Transverse colon (tissue), 4 donors: ENCODE measurements at places on chromosomes 7 and 10.

GRCh38 chr7:83850125-83850524 is 201.2 kb upstream of the SEMA3E start:
- DNase-seq, result no peak

GRCh38 chr10:68103261-68103878 is 5.9 kb upstream of the MYPN start:
- no peak for DNase-seq

DNA sequence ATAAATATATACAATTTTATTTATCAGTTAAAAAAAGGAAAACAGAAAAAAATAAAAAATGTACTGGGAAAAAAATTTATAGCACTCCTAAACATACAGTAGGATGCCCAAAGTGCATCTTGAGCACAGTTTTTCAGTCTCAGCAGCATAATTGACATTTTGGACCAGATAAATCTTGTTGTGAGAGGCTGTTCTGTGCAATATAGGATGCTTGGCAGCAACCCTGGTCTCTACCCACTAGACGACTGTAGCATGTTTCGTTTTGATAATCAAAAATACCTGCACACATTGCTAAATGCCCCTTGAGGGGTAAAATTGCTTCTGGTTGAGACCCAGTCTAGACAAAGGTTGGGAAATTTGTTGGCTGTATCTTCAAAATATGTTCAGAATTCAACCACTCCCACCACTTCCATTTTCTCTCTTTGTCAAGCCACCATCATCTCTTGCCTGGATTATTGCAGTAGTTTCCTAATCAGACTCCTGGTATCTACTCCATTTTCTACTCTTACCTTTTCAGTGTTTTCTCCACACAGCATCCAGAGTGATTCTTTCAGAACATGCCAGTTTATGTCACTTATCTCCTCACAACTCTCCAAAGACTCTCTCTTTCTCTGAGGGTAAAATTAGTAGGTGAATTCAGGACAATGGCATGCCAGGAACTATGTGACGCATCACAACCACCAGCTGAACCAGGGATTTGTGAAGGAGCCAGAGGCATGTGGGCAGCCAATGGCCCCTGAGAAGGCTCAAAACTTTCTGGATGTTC is 91.4 kb downstream of the GPR85 start:
- no peak for DNase-seq

- DNase-seq, result no peak
Measured at GRCh38 chr7:152354061-152354460, 81.7 kb downstream of the KMT2C start.

- no peak for DNase-seq
Measured at GRCh38 chr10:100025576-100025975, 15.8 kb upstream of the DNMBP start.

GRCh38 chr7:1813394-1814088 is 143.5 kb downstream of the ELFN1 start:
- no peak for DNase-seq

GRCh38 chr7:150731916-150732315 is 5.3 kb upstream of the GIMAP5 start:
- DNase-seq, result no peak

DNA sequence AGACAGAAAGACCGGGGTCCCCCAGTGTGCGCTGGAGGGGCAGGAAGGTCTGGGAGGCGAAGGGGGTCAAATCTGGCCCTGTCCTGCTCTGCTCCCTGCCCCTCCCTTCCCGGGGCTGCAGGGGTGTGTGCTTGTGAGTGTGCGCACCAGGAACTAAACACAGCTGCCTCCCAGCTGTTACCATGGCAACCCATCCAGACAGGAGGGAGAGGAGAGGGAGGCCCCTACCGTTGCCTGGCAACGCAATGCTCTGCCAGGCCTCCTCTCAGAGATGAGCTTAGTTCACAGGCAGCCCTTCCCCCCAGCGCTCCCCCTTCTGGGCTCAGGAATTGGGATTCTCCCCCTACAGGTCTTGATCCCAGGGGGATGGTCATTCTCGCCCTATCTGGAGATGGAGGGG is 6.1 kb downstream of the NYAP1 start:
- DNase-seq, result no peak

DNA sequence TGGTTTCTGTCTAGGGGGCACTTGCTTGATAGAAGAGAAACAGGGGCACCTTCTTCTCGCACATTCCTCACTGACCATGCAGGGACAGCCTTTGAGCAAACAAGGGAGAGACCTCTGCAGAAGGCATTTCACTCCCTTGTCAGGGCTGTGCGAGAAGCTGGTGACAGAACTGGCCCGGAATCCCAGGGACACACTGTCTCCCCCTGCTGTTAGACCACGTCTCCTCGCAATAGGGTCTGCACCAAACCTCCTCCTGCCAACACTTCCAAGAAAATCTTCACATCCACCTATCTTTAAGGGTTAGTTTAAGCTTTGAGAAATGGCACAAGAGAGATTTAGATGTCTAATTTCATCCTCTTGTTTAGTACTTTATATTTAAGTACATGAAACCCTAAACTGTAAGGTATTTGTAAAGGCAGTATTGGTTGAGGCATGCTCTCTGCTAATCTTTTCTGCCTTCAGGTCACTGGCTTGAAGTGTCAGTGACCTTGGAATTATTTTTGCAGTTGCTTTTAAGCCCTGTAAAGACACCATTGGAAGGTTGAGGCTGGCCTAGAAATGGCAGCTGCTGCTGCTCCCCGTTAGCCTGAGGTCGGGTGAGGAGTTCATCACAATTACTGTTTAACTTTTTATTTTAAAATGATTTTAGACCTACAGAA is 37.0 kb downstream of the RBM20 start:
- DNase-seq, result peak; percentile 30

- DNase-seq, result no peak
Measured at GRCh38 chr10:124745673-124746072, 1.5 kb upstream of the FAM53B start.

- no peak for DNase-seq
Measured at GRCh38 chr7:26278770-26279169, 12.9 kb upstream of the SNX10 start.

DNA sequence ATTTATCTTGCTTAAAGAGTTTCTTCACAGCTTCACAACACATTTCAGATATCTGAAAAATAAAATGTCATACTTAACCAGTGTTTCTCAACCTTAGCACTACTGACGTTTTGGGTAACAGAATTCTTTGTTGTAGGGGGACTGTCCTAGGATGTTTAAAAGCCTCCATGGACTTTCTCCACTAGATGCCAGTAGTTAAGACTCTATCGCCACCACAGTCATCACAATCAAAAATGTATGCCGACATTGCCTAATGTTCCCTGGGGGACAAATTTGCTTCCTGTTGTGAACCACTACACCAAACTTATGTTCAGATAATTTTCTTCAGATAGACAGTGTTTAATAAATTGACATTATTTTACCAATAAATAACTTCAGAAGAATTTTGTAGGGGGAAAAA is 13.4 kb downstream of the NOC3L start:
- no peak for DNase-seq

DNA sequence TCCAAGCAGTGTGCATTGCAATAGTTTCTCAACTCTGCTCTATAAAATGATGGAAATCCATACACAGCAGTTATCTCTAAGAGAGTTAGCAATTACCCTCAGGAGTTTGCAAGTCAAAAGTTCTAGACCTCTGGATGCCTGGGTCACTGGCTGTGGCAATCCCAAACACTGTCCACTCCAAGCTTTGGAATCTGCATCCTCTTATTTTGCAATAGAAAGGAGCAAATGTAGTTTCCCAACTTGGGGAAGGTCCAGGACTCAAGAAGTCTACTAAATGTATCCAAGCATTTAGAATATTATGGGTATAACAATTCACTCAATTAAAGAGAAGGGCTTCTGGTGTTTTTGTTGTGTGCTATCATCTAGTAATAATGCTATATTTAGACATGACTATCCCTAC is 131.3 kb upstream of the NRP1 start:
- DNase-seq, result no peak

GRCh38 chr7:43071604-43072003 is 40.8 kb upstream of the HECW1 start:
- DNase-seq, result no peak

- no peak for DNase-seq
Measured at GRCh38 chr7:7799138-7799537, 80.7 kb upstream of the RPA3 start.

GRCh38 chr7:66839814-66840213 is 81.2 kb upstream of the TMEM248 start:
- no peak for DNase-seq

DNA sequence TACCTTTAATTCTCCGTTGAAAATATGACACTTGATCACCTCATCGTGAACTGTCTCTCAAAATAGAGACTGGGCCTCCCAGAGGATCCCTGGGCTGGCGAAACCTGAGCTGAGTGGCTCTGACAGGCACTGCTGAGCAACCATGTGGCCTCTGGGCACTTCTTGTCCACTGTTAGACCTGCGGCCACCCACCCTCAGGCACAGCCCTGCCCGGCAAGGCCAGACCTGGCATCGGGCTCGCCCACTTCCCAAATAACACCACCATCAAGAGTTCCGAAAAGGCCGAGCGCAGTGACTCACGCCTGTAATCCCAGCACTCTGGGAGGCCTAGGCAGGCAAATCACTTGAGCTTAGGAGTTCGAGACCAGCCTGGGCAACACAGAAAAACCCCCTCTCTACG is 82.5 kb downstream of the COBL start:
- no peak for DNase-seq

GRCh38 chr7:47627580-47628283 is 45.8 kb upstream of the TNS3 start:
- no peak for DNase-seq

DNA sequence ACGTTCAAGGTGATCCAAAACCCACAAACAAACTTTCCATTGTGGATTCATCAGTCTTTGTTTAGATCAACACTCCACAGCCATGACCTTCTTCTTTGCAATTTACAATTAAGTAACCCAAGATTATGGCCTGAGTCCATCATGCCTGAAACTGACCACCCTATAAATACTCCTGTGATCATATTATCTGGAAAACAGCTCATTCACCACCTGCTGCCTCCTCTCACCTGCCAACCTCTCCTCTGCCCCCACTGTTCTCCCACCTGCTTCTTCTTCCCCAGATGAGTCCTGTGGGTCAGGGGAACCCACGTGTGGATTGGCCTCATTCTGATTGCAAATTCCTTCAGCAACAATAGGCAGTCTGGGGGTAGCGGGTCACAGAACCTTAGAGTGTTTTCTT is 81.4 kb downstream of the ABLIM1 start:
- DNase-seq, result no peak

- no peak for DNase-seq
Measured at GRCh38 chr10:58212622-58213021, 55.1 kb downstream of the IPMK start.

- no peak for DNase-seq
Measured at GRCh38 chr10:17476073-17476472, 21.7 kb upstream of the ST8SIA6 start.

DNA sequence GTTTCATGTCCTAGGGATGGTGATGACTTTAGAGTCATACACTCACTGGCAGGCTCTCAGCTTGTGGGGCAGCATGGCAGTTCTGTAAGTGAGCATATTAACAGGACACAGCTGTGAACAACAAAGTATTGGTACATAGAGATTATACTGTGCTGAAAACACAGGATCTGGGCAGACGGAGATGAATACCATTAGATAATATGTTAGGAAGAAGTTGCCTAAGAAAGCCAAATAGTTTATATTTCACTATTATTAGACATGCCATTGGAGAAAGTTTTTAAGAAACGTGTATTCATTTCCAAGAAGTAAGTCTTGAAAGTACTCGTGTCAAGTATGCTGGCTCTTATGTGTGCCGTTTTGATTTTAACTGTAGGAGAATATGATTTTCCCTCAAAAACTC is 274.5 kb downstream of the INHBA start:
- DNase-seq, result no peak

DNA sequence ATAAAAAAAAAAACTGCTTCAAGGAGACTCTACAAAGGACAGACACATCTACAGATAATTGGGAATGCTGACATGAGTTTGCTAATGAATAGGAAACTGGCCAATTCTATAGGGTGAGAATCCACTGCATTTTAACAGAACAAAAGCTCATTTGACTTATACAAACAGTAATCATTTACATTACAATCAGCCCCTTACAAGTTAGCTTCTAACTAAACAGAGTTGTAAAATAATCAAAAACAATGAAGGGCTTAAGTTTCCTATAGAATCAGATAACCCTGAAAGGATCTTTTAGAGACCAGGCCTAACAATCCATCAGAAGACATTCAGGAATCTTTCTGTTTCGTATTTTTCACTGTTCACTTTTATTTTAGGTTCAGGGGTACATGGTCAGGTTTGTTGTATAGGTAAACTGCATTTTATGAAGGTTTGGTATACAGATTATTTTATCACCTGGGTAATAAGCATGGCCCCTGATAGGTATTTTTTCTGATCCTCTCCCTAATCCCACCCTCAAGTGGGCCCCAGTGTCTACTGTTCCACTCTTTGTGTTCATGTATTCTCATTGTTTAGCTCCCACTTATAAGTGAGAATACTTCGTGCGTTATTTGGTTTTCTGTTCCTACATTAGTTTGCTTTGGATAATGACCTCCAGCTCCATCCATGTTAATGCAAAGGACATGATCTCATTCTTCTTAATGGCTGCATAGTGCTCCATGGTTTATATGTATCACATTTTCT is 131.3 kb upstream of the NOBOX start:
- DNase-seq, result no peak

GRCh38 chr7:216360-217300 is 24.3 kb downstream of the FAM20C start:
- no peak for DNase-seq

GRCh38 chr10:82981137-82981723 is 1106.2 kb downstream of the NRG3 start:
- DNase-seq, result no peak

- no peak for DNase-seq
Measured at GRCh38 chr10:123576706-123577105, 89.4 kb upstream of the GPR26 start.

DNA sequence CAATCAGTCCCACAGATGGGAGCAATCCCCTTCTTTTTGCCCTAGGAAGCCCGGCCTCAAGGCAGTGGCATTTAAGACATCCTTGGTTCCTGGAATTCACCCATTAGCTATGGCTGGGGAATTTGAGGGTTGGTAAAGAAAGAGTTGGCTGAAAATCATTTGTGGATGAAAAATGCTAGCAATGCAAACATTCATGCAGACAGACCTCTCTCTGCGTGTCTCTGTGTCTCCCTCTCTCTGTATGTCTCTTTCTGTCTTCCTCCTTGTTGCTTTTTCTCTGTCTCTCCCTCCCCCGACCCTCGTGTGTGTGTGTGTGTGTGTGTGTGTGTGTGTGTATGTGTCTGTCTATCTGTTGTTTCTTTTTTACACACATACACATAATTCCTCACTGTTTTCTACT is 19.4 kb downstream of the LDB3 start:
- DNase-seq, result no peak
